ENCODE measurements at places on chromosomes 1 and 21.
A peak's percentile ranks its signal among the peaks of the same experiment; 100 is the strongest.

DNA sequence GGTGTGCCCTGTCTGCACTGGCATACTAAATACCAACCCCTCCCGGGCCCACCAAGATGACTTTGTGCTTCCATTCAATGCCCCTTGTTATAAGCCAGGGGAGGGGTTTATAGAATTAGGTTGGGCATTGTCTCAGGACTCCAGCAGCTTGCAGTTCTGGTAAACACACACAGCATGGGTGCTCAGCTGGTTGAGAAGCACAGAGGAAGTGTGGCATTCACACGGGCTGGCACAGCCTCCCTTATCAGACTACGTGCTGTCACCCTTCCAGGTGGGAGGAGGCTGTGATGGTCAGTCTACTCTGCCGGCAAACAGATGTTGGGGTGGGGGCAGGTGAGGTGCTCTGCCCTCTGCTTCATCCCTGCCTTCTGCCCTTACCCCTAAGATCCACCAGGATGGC is 15.0 kb upstream of the SLC6A17 start:
- H3K27me3 ChIP-seq: peaks cover 37% of the 10 kb centered on the region
- H3K4me3 ChIP-seq: no peak overlapping the region
- DNase-seq: no peak
- H3K36me3 ChIP-seq: no peaks in the 10 kb centered on the region
- H3K27ac ChIP-seq: no peak overlapping the region
- H3K4me1 ChIP-seq: peaks cover 12% of the 10 kb centered on the region

GRCh38 chr1:116855773-116856201 is 53.9 kb upstream of the PTGFRN start:
- no peaks in the 10 kb centered on the region for H3K27me3 ChIP-seq
- no peak overlapping the region for H3K27ac ChIP-seq
- no peak overlapping the region for H3K4me3 ChIP-seq
- H3K4me1 ChIP-seq: peaks cover 23% of the 10 kb centered on the region

- DNase-seq: peak; percentile 62
- H3K4me3 ChIP-seq: peak overlapping the region; percentile 94
- H3K4me1 ChIP-seq: peaks cover 47% of the 10 kb centered on the region
- peak overlapping the region; percentile 98 for H3K27ac ChIP-seq
Measured at GRCh38 chr1:13700521-13701270, 708 bp downstream of the PRDM2 start.

GRCh38 chr1:45772971-45773370 is 22.5 kb upstream of the IPP start:
- no peaks in the 10 kb centered on the region for H3K27me3 ChIP-seq
- H3K4me1 ChIP-seq: no peaks in the 10 kb centered on the region

GRCh38 chr1:942864-943533 is 16.1 kb downstream of the NOC2L start:
- no peak for DNase-seq
- H3K4me3 ChIP-seq: no peak overlapping the region
- H3K4me1 ChIP-seq: peaks cover 5% of the 10 kb centered on the region
- H3K36me3 ChIP-seq: peaks cover 17% of the 10 kb centered on the region
- H3K27ac ChIP-seq: no peak overlapping the region

GRCh38 chr1:30892671-30893073 is 15.9 kb downstream of the SDC3 start:
- peaks cover 2% of the 10 kb centered on the region for H3K27me3 ChIP-seq
- DNase-seq: no peak
- H3K36me3 ChIP-seq: no peaks in the 10 kb centered on the region
- no peak overlapping the region for H3K4me3 ChIP-seq

- H3K27me3 ChIP-seq: no peaks in the 10 kb centered on the region
- peaks cover 14% of the 10 kb centered on the region for H3K36me3 ChIP-seq
- peaks cover 73% of the 10 kb centered on the region for H3K4me1 ChIP-seq
- H3K4me3 ChIP-seq: peak overlapping the region; percentile 70
- DNase-seq: no peak
- peak overlapping the region; percentile 87 for H3K27ac ChIP-seq
Measured at GRCh38 chr1:44724296-44724954, 6.5 kb downstream of the RNU5D-1 start.

- peaks cover 80% of the 10 kb centered on the region for H3K27me3 ChIP-seq
- no peak overlapping the region for H3K27ac ChIP-seq
- no peak for DNase-seq
- H3K4me3 ChIP-seq: no peak overlapping the region
- peaks cover 3% of the 10 kb centered on the region for H3K4me1 ChIP-seq
- H3K36me3 ChIP-seq: no peaks in the 10 kb centered on the region
Measured at GRCh38 chr1:75129660-75129982, 4.6 kb upstream of the LHX8 start.

GRCh38 chr1:168488138-168488537 is 55.7 kb downstream of the XCL2 start:
- H3K27ac ChIP-seq: no peak overlapping the region
- no peaks in the 10 kb centered on the region for H3K36me3 ChIP-seq
- DNase-seq: no peak
- peaks cover 32% of the 10 kb centered on the region for H3K4me1 ChIP-seq
- H3K27me3 ChIP-seq: no peaks in the 10 kb centered on the region

DNA sequence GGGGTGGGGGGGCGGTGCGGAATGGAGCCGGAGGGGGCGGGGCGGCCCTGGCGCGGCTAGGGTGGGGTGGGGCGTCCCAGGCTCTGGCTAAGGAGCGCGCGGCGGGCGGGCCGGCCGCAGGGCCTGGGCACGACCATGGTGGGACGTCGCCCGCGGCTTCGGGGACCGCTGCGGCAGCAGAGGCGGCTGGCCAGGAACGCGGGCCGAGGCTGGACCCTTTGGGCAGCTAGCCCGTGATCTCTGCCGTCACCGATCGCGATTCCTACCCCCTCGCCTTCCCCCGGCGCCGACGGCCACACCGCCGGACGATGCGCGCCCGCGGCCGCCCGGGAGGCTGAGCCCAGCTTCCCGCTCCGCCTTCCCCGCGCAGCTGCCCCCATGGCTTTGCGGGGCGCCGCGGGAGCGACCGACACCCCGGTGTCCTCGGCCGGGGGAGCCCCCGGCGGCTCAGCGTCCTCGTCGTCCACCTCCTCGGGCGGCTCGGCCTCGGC is at the start of gene MAP3K21:
Gene MAP3K21, plus strand, starts transcription at position 74 of the 491 bp plus-strand sequence. Its CDS starts 305 bp downstream, at position 379.
- peak within 1 kb of the TSS; percentile 69 for H3K4me3 ChIP-seq
- no peaks in the 10 kb centered on the region for H3K36me3 ChIP-seq
- DNase-seq: no peak
- peaks cover 15% of the 10 kb centered on the region for H3K27me3 ChIP-seq
- H3K4me1 ChIP-seq: peaks cover 13% of the 10 kb centered on the region
- no peak within 1 kb of the TSS for H3K27ac ChIP-seq

- peaks cover 6% of the 10 kb centered on the region for H3K4me1 ChIP-seq
- DNase-seq: no peak
- peaks cover 2% of the 10 kb centered on the region for H3K27me3 ChIP-seq
- H3K27ac ChIP-seq: no peak overlapping the region
- H3K36me3 ChIP-seq: no peaks in the 10 kb centered on the region
Measured at GRCh38 chr1:15110128-15110866, 43.2 kb upstream of the TMEM51 start.

- no peak for DNase-seq
- H3K36me3 ChIP-seq: peaks cover 56% of the 10 kb centered on the region
- no peaks in the 10 kb centered on the region for H3K27me3 ChIP-seq
- H3K4me1 ChIP-seq: no peaks in the 10 kb centered on the region
Measured at GRCh38 chr21:43687566-43688399, 28.4 kb downstream of the RRP1B start.

DNA sequence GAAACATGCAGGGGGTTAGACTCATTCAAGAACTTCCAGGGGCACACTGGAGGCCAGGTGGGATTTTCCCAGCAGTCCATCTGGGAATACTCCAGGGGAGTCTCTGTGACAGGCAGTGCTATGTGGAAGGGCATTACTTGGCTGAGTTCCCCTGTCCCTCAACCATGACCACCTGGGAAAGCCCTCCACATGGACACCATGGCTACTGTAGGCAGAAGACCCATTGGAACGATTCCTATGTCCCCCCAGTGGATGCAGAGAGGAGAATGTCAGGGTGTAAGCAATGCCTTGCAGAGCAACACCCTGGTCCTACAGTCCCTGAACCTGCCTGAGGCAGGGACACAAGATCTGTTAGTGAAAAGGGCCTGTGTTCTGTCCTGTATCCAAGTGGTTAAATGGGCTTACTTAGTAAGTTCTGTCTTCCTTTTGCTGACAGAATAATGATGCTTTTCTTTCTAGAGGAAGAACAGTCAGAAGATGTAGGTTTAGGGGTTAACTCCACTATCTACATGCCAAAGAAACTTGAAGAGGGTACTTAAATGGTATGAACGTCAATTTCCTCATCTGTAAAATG is 13.4 kb downstream of the SLAMF1 start:
- H3K27me3 ChIP-seq: no peaks in the 10 kb centered on the region
- peaks cover 91% of the 10 kb centered on the region for H3K36me3 ChIP-seq
- H3K4me3 ChIP-seq: peak overlapping the region; percentile 4
- H3K27ac ChIP-seq: peak overlapping the region; percentile 79
- H3K4me1 ChIP-seq: peaks cover 94% of the 10 kb centered on the region

- H3K27ac ChIP-seq: no peak overlapping the region
- no peaks in the 10 kb centered on the region for H3K4me1 ChIP-seq
- H3K27me3 ChIP-seq: peaks cover 12% of the 10 kb centered on the region
- H3K36me3 ChIP-seq: no peaks in the 10 kb centered on the region
- H3K4me3 ChIP-seq: no peak overlapping the region
Measured at GRCh38 chr1:230792691-230793462, 45.7 kb downstream of the CAPN9 start.

- peaks cover 28% of the 10 kb centered on the region for H3K4me1 ChIP-seq
- no peaks in the 10 kb centered on the region for H3K27me3 ChIP-seq
Measured at GRCh38 chr1:161311595-161312181, 1.9 kb upstream of the MPZ start.

DNA sequence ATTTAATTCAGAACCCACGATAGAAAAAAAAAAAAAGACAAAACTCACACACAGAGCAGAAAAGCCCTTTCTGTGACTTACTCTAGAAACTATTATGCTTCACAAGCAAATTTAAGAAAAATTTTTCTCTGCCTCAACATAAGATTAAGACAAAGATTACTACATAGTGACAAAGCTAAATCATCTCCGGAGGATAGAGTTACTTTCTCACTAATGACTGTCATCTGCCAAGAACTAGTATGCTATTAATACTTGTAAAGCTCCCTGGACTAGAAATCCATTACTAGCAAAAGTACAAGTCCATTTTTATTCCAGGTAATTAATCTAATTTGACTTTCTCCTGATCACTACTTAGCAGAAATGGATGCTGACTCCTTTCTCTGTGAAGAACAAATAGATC is 25.9 kb downstream of the GREM2 start:
- no peak for DNase-seq
- H3K36me3 ChIP-seq: no peaks in the 10 kb centered on the region
- no peaks in the 10 kb centered on the region for H3K27me3 ChIP-seq
- H3K27ac ChIP-seq: no peak overlapping the region

- peaks cover 39% of the 10 kb centered on the region for H3K36me3 ChIP-seq
- no peak overlapping the region for H3K4me3 ChIP-seq
- DNase-seq: no peak
- no peaks in the 10 kb centered on the region for H3K27me3 ChIP-seq
- no peaks in the 10 kb centered on the region for H3K4me1 ChIP-seq
Measured at GRCh38 chr1:41015897-41016470, 5.5 kb downstream of the SLFNL1 start.

- H3K27ac ChIP-seq: no peak overlapping the region
Measured at GRCh38 chr21:20789729-20790500, 208.3 kb upstream of the NCAM2 start.

DNA sequence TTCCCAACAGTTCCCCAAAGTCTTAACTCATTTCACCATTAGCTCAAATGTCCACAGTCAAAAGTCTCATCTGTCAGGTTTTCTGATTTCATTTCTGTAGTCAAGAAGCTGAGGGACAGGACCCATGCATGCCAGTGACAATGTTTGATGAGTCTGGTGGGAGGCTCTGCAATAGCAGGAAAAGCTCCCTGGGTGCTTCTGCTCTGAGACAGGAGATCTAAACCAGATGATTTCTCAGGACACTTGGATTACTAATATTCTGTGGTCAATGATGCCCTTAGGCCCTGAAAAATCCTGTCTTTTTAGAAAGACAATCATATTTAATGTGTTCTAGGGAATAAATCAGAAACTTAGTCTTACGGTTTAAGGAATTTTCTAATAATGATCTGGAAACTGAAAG is 56.4 kb downstream of the PCBP3 start:
- peak overlapping the region; percentile 83 for H3K27ac ChIP-seq
- no peak for DNase-seq
- H3K4me1 ChIP-seq: peaks cover 34% of the 10 kb centered on the region
- no peak overlapping the region for H3K4me3 ChIP-seq
- no peaks in the 10 kb centered on the region for H3K27me3 ChIP-seq
- peaks cover 10% of the 10 kb centered on the region for H3K36me3 ChIP-seq

All from activated CD4-positive, alpha-beta T cell treated with anti-CD3 and anti-CD28 coated beads for 36 hours (primary cell).